Peyer's patch (tissue), 4 donors: ENCODE measurements at places on chromosomes 16 and 17. TPM values are rescaled to one million over a fixed set of nuclear protein-coding genes. Genes with fewer than 3 reads are reported as not detected.
A peak's percentile ranks its signal among the peaks of the same experiment; 100 is the strongest.

GRCh38 chr16:29992344-29992967 is 3.0 kb downstream of the HIRIP3 start:
- DNase-seq: no peak
- H3K27ac ChIP-seq: no peak overlapping the region
- no peaks in the 10 kb centered on the region for H3K4me1 ChIP-seq
- no peak overlapping the region for H3K4me3 ChIP-seq

DNA sequence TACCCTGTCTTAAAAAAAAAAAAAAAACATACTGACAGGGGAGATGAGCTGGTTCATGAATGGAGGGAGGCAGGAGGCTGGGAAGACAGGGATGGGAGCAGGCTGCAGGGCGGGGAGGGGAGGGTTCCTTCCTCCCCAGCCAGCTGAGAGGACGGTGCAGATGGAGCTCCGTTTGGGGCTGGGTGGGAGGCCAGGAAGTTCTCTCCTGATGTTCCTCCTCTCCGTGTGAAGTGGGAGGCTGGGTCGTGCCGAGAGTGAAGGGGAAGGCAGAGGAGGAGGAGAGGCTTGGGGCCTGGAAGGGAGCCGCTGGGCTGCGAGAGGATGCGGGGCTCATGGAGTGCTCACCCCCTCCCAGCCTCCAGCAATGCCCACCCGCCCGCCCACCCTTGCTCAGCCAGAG is 21.3 kb downstream of the SBK1 start:
- H3K36me3 ChIP-seq: no peaks in the 10 kb centered on the region
- DNase-seq: no peak
- no peak overlapping the region for H3K4me3 ChIP-seq

DNA sequence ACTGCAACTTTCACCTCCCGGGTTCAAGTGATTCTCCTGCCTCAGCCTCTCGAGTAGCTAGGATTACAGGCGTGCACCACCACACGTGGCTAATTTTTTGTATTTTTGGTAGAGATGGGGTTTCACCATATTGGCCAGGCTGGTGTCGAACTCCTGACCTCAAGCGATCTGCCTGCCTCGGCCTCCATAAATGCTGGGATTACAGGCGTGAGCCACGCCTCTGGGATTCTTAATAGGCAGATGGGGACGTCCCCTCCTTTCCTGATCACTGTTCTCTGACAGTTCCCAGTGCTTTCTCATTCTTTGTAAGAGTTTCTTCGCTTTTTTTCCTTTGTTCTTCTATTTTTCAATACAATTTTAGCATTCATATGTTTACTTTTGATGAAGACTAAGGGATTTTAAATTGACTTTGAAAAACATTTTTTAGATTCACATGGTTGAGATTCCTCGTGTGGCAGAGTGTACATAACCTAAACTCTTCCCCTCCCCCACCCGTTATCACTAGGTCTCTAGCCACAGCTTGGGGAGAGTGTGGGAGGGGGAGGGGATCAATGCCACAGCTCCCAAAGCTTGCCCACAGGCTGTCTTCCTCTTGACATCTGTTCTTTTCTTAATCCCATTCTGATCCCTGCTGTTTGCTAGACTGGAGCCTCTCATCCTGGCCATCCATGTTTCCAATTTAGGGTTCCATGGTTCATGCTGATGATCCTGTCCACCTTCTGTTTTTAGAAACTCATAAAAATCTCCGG is 11.0 kb downstream of the ADORA2B start:
- no peaks in the 10 kb centered on the region for H3K27me3 ChIP-seq
- H3K27ac ChIP-seq: no peak overlapping the region
- H3K36me3 ChIP-seq: no peaks in the 10 kb centered on the region
- no peak overlapping the region for H3K4me3 ChIP-seq
- no peaks in the 10 kb centered on the region for H3K4me1 ChIP-seq
- DNase-seq: no peak

GRCh38 chr17:76753061-76753961 is 15.4 kb downstream of the MFSD11 start:
- no peak for DNase-seq
- no peaks in the 10 kb centered on the region for H3K27me3 ChIP-seq
- H3K36me3 ChIP-seq: no peaks in the 10 kb centered on the region
- H3K27ac ChIP-seq: peak overlapping the region; percentile 19

- H3K27me3 ChIP-seq: no peaks in the 10 kb centered on the region
- no peak for DNase-seq
- H3K4me3 ChIP-seq: no peak overlapping the region
- H3K27ac ChIP-seq: no peak overlapping the region
- H3K36me3 ChIP-seq: peaks cover 50% of the 10 kb centered on the region
- H3K4me1 ChIP-seq: no peaks in the 10 kb centered on the region
Observed at GRCh38 chr17:539766-540165, 174.9 kb downstream of the VPS53 start.

SLC25A39 gene
- total RNA-seq: 155 TPM

DNA sequence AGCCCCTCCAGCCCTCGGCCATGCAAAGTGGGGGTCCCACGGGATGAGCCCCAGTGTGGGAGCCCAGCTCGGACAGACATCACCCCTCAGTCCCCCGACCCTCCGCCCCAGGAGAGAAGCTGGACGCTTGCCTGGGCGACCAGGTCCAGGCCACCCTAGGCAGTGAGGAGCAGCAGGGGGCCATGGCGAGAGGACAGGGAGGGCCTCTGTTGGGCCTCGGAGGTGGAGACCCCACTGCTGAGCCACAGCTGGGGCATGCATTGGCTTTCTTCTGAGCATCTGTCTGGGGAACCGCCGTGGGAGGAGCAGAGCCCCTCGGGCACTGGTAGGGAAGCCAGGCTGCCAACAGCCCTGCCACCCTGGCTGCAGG is 13.0 kb downstream of the ACTG1 start:
- no peaks in the 10 kb centered on the region for H3K4me1 ChIP-seq
- H3K27me3 ChIP-seq: no peaks in the 10 kb centered on the region
- no peak overlapping the region for H3K4me3 ChIP-seq

- H3K27ac ChIP-seq: no peak overlapping the region
- H3K4me3 ChIP-seq: no peak overlapping the region
- H3K36me3 ChIP-seq: no peaks in the 10 kb centered on the region
- H3K4me1 ChIP-seq: no peaks in the 10 kb centered on the region
Observed at GRCh38 chr17:59796785-59797205, 89.3 kb downstream of the VMP1 start.

DNA sequence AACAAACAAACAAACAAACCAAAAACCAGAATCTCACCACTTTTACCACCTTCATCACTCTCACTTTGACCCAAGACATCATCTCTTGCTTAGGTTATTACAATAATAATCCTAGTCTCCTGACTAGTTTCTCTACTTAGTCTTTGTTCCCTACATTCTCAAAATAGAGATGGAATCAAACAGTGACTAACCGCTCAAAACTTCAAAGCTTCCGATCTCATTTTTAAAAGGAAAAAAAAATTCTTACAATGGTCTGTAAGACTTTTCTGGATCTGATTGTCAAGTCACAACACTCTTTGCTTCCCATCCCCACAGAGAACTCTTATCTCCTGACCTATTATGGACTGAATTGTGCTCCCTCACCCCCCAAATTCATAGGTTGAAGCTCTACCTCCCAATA is 60.9 kb downstream of the SPAG9 start:
- no peak for DNase-seq
- H3K4me1 ChIP-seq: no peaks in the 10 kb centered on the region
- no peak overlapping the region for H3K4me3 ChIP-seq
- no peak overlapping the region for H3K27ac ChIP-seq
- H3K36me3 ChIP-seq: no peaks in the 10 kb centered on the region
- no peaks in the 10 kb centered on the region for H3K27me3 ChIP-seq
